ENCODE measurements at places on chromosomes 11 and 22. TPM values are rescaled to one million over a fixed set of nuclear protein-coding genes. Genes with fewer than 3 reads are reported as not detected.

The PDGFD gene
- polyA plus RNA-seq = 10.0 TPM

The OR51E2 gene
- polyA plus RNA-seq = 0.35 TPM

The PKP3 gene
- 0.77 TPM for polyA plus RNA-seq

The P2RX3 gene
- 2.1 TPM for polyA plus RNA-seq

The PATE4 gene
- 0.27 TPM for polyA plus RNA-seq

The POU2AF3 gene
- 2.7 TPM for polyA plus RNA-seq

The BTBD18 gene
- polyA plus RNA-seq = 0.21 TPM

The C11orf97 gene
- 1.4 TPM for polyA plus RNA-seq

The MAP6 gene
- polyA plus RNA-seq = 186 TPM

The OR2AG1 gene
- not detected for polyA plus RNA-seq

The HBG1 gene
- polyA plus RNA-seq = 10.7 TPM

The MMP12 gene
- 0.09 TPM for polyA plus RNA-seq

The KRTAP5-2 gene
- polyA plus RNA-seq = not detected

The OSBPL5 gene
- polyA plus RNA-seq = 54.0 TPM

The GRAMD1B gene
- 45.7 TPM for polyA plus RNA-seq

The PRRG4 gene
- polyA plus RNA-seq = 0.98 TPM

The RFPL3 gene
- polyA plus RNA-seq = 0.38 TPM

The RRP7A gene
- 37.5 TPM for polyA plus RNA-seq

The SNX32 gene
- 22.1 TPM for polyA plus RNA-seq

The PTGDR2 gene
- 3.8 TPM for polyA plus RNA-seq

The VPREB1 gene
- polyA plus RNA-seq = not detected

The CYB5R2 gene
- 53.8 TPM for polyA plus RNA-seq

The TBRG1 gene
- polyA plus RNA-seq = 52.0 TPM

The CACNA1I gene
- 8.5 TPM for polyA plus RNA-seq

The XKR3 gene
- not detected for polyA plus RNA-seq

The OR52H1 gene
- not detected for polyA plus RNA-seq

Measured in spinal cord (tissue), 10 donors.